ENCODE measurements at places on chromosomes 1 and 21.

DNA sequence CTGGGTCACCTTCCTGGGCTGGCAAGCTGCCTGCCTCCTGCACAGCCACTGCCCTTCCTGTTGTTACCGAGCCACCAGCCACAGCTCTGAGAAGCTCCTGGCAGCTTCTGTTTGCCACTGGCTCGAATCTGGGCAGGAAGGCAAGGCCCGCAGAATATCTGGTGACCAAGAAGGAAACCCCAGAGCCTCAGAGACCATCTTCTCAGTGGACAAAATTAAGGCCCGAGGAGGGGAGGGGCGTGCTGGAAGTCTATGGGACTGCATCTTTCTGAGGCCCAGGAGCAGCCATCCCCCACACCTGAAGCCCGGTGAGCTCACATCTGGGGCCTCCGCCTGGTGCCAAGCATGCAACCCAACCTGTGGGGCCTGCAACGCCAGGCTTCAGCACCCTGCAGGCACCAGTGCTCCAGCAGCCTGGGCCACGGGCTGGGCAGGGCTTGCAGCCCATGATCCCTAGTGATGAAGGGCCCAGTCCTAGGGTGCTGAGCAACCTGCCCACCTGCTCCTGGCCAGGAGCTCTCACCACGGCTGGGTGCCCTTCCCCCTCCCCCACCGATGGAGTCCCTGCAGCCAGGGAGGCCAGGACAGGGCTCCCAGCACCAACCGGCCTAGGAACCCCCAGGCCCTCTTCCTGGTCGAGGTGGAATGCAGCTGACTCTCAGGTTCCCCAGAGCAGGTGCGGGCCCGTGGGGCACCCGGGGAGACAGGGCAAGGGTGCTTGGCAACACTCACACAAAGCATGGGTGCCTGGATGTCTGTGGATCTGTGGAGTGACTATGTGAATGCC is 879 bp downstream of the CPTP start:
- DNase-seq = peak; percentile 60
- H3K27me3 ChIP-seq = no peaks in the 10 kb centered on the region
- peak overlapping the region; percentile 69 for H3K4me3 ChIP-seq
- H3K36me3 ChIP-seq = peaks cover 12% of the 10 kb centered on the region

- peak overlapping the region; percentile 23 for H3K27ac ChIP-seq
- H3K27me3 ChIP-seq = no peaks in the 10 kb centered on the region
- peaks cover 30% of the 10 kb centered on the region for H3K4me1 ChIP-seq
- DNase-seq = peak; percentile 43
- H3K4me3 ChIP-seq = no peak overlapping the region
Observed at GRCh38 chr1:109307274-109308021, 637 bp upstream of the MYBPHL start.

DNA sequence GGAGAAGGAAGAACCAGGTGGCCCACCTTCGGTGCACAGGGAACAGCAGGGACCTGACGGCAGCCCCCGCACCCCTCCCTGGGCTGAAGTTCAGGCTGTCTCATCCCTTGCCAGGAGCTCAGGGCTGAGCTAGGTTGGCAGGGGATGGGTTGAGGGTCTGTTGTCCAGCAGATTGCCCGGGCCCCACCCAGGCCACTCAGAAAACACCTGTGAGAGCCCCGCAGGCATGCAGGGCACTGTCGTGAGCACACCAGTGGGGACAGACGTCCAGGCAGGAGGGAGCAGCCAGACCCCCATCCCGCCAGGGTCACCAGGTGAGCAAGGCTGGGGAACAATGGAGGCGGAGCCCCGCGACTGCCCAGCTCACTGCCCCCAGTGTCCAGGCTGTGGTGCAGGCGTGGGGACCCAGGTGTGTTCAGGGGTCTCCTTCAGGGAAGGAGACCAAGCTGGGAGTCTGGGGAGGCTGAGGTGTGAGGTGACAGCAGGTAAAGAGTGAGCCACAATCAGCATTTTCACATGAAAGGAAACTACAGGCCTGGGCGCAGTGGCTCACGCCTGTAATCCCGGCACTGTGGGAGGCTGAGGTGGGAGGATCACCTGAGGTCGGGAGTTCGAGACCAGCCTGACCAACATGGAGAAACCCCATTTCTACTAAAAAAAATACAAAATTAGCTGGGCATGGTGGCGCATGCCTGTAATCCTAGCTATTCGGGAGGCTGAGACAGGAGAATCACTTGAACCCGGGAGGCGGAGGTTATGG is 9.4 kb upstream of the SAMD11 start:
- no peaks in the 10 kb centered on the region for H3K27me3 ChIP-seq
- no peak overlapping the region for H3K4me3 ChIP-seq
- H3K4me1 ChIP-seq = no peaks in the 10 kb centered on the region
- no peak overlapping the region for H3K27ac ChIP-seq

DNA sequence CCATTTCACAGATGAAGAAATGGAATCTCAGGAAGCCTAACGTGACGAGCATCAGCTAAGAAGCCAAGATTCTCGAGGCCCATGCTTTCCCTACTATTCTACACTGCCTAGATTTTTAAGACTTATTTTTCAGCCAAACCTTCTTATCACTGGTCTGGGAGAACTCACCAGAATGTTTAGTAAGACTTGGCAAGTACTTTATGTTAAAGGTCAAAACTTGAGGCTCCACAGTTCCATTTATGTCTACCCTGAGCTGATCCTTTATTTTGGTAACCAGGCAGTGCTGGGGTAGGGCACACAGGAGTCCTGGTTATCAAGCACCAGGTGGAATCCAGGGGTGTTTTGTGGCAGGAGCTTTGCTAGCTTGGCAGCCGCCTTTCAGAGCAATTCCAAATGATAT is 16.8 kb downstream of the PLXNA2 start:
- no peak for DNase-seq
- peaks cover 66% of the 10 kb centered on the region for H3K4me1 ChIP-seq
- peak overlapping the region; percentile 39 for H3K27ac ChIP-seq
- H3K4me3 ChIP-seq = no peak overlapping the region

GRCh38 chr1:160020196-160020595 is 11.6 kb downstream of the PIGM start:
- no peaks in the 10 kb centered on the region for H3K27me3 ChIP-seq
- no peak overlapping the region for H3K27ac ChIP-seq
- H3K4me1 ChIP-seq = no peaks in the 10 kb centered on the region
- DNase-seq = no peak
- H3K4me3 ChIP-seq = no peak overlapping the region

- H3K27me3 ChIP-seq = no peaks in the 10 kb centered on the region
- H3K27ac ChIP-seq = no peak overlapping the region
- H3K36me3 ChIP-seq = no peaks in the 10 kb centered on the region
- H3K4me3 ChIP-seq = no peak overlapping the region
Observed at GRCh38 chr1:119758584-119758983, 10.1 kb downstream of the HMGCS2 start.

GRCh38 chr1:186202271-186202764 is 172.7 kb downstream of the TPR start:
- H3K27ac ChIP-seq = no peak overlapping the region
- no peaks in the 10 kb centered on the region for H3K36me3 ChIP-seq
- DNase-seq = peak; percentile 7
- H3K27me3 ChIP-seq = no peaks in the 10 kb centered on the region

- H3K4me1 ChIP-seq = no peaks in the 10 kb centered on the region
- H3K36me3 ChIP-seq = no peaks in the 10 kb centered on the region
- DNase-seq = no peak
- H3K27ac ChIP-seq = no peak overlapping the region
Observed at GRCh38 chr1:234868296-234869147, 258.5 kb upstream of the IRF2BP2 start.

GRCh38 chr1:210360852-210361477 is 32.3 kb downstream of the HHAT start:
- peaks cover 37% of the 10 kb centered on the region for H3K4me1 ChIP-seq
- no peak overlapping the region for H3K27ac ChIP-seq
- no peaks in the 10 kb centered on the region for H3K27me3 ChIP-seq
- no peak overlapping the region for H3K4me3 ChIP-seq
- no peak for DNase-seq

DNA sequence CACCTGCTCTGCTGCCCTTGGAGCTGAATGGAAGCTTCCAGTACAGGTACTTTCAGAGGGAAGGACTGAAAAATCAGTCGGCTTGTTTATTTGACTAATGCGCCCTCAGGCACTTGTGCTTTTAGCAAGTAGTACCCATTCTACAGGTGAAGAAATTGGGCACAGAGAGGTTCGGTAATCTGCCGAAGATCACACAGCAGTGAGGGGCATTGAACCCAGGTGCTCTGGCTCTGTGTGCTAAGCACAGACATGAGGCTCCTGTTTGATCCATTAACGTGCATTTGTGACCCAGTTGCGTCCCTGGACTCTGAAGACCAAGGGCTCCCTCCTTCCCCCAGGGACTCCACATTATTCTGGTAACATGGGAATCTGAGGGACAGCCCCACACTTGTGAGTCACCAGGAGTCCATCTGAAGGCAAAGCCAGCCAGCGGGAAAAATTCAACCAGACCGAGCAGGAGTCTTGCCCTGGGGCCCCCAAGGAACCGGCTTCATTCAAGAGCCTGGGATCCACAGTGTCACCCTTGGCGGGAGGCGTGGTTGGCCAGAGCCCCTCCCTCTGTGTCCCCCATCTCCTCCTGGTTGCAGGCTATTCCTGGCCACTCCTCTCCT is 192.4 kb upstream of the ARHGEF16 start:
- H3K27ac ChIP-seq = no peak overlapping the region
- no peaks in the 10 kb centered on the region for H3K27me3 ChIP-seq
- H3K4me1 ChIP-seq = no peaks in the 10 kb centered on the region
- no peaks in the 10 kb centered on the region for H3K36me3 ChIP-seq
- no peak for DNase-seq
